ENCODE measurements at places on chromosomes 6 and 20. TPM values are rescaled to one million over a fixed set of nuclear protein-coding genes. Genes with fewer than 3 reads are reported as not detected.

Gene MOXD1
- 71.6 TPM for total RNA-seq

Gene CGA
- 0.16 TPM for total RNA-seq

Gene HLA-DMB
- total RNA-seq, result 0.09 TPM

Gene GPR6
- total RNA-seq, result not detected

Gene AAR2
- total RNA-seq, result 17.5 TPM

Gene CALHM5
- 8.4 TPM for total RNA-seq

Gene GPX5
- not detected for total RNA-seq

Gene NKX2-2
- under 0.01 TPM for total RNA-seq

Gene SLC35B3
- 22.5 TPM for total RNA-seq

Gene TREM2
- not detected for total RNA-seq

Gene MICA
- 46.5 TPM for total RNA-seq

Gene CD93
- under 0.01 TPM for total RNA-seq

Gene LY6G6D
- total RNA-seq, result not detected

Gene MUCL3
- not detected for total RNA-seq

Gene HS3ST5
- not detected for total RNA-seq

Gene EYA4
- total RNA-seq, result 13.1 TPM

Gene RIPPLY2
- not detected for total RNA-seq

Gene NR2E1
- total RNA-seq, result not detected

Gene LST1
- 0.09 TPM for total RNA-seq

Gene RSPO3
- 0.77 TPM for total RNA-seq

Gene NOX3
- not detected for total RNA-seq

Gene ETV7
- total RNA-seq, result 0.47 TPM

Gene PRSS16
- not detected for total RNA-seq

Gene TAP1
- 34.8 TPM for total RNA-seq

Gene OR2B6
- not detected for total RNA-seq

Gene KCNG1
- 5.5 TPM for total RNA-seq

Gene DSP
- total RNA-seq, result 0.16 TPM

Gene TRAPPC3L
- total RNA-seq, result 0.09 TPM

Gene AURKA
- 8.2 TPM for total RNA-seq

Gene TPX2
- 7.6 TPM for total RNA-seq

Data from bronchial smooth muscle cell (primary cell).